Activated CD8-positive, alpha-beta memory T cell treated with anti-CD3 and anti-CD28 coated beads, Interleukin-2, amount 50 U/mL, for 48 hours (primary cell): ENCODE measurements at places on chromosomes 16 and 17.

GRCh38 chr17:47427985-47428384 lies 102.9 kb upstream of the NPEPPS start:
- no peak for DNase-seq

- no peak for DNase-seq
These were observed 99.4 kb downstream of the IRF8 start for GRCh38 chr16:85998171-85998867.

DNA sequence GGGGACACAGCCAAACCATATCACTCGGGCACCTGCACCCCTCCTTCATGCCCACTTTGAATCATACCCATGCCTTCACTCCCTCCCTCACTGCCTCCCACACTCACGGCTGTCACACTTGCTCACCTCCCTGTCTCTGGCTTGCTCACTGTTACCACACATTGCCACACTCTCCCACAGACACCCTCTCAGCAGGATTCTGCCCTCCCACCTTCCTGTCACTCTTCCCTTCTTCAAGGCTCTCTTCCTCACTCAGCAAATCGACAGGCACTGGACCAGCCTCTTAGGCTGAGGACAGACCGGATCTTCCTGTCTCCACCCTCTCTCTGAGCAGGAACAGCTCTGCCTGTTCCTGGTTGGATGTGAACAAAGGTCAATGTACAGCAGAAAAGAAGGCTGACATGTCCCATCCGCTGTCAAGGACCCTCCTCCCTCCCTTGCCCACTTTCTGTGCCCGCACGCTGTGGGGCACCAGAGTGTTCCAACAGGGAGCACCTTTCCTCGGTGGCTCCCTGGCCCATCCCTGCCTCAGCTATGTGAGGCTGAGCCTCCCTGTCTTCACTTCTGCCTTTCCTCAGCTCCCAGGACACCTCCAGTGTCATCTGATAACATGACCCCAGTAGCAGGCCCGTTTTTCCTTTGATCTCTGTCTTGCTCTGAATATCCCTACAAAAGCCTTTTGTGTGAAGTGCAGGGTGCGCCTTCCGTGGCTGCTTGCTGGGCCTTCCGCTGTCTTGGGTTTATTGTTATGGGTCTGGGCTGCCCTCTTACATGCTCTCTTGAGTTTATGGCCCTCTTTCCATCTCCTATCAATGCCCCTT lies 47.0 kb downstream of the CCDC182 start:
- no peak for DNase-seq

DNA sequence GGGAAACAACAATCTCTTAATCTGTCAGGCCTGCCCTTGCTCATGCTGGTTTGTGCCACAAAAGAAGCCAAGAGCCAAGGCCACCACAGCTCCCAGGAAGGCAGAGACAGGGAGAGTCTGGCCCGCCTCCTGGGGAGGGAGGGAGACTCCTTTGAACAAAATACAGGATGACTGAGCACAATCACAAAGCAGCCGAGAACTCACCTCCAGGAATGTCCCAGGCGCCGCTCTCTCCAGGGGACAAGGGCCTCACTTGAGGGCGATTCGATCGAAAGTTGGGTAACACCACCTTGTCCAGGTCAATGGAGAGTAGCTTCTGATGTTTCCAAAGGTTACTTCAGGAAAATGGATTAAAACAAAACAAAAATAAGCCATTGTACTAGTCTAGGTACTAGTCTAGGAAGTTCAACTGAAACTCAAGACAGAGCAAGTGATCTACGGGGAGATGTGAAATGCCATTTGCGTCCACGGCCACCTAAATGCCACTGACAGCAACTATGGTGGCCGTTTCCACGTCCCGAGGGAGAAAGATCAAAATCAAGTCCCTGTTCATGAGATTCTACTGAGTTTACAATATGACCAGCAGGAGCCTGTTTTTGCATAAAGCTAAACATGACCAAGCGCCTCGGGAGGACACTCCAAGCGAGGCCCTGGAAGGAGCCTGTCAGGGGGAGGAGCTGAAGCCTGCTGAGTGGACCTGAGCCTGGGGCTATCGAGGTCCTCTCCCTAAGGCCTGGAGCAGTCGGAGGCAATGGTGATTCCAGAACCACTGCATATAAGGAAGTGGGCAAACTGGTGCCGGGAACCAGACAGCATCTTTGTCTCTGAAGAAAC lies 13.4 kb upstream of the SLC38A8 start:
- no peak for DNase-seq

- no peak for DNase-seq
These were observed at the start of gene SHISA9 for GRCh38 chr16:12901597-12902461. SHISA9 (plus strand) TSS chr16:12901598.

DNA sequence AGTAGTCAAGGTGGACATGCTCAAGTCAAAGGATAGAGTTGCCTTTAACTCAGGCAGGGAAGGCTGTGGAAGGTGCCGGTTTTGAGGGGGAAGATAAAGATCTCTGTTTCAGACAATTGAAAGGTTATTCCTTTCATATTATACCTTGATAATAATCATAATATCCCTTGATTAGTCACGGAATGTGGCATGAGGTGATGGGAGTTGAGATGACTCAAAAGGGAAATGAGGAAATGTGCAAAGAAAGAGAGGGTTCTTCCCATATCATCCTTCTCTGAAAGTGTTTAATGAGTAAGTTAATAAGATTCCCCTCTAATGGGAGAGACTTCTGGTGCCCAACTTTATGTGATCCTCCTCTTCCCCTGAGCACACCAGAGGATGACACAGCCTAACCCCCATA lies 43.1 kb upstream of the HS3ST2 start:
- DNase-seq, result no peak

DNA sequence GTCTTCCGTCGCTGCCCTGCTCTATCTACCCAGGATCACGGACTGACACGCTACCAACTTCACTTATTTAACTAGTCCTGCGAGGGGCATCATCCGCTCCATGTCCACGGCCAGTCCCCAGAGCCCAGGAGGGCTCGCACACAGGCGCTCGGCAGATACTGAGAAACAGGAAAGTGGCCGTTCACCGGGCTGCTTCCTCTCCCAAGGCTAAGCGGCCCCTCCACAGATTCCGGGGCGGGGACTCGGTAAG lies 388 bp downstream of the OXLD1 start:
- DNase-seq, result no peak

DNA sequence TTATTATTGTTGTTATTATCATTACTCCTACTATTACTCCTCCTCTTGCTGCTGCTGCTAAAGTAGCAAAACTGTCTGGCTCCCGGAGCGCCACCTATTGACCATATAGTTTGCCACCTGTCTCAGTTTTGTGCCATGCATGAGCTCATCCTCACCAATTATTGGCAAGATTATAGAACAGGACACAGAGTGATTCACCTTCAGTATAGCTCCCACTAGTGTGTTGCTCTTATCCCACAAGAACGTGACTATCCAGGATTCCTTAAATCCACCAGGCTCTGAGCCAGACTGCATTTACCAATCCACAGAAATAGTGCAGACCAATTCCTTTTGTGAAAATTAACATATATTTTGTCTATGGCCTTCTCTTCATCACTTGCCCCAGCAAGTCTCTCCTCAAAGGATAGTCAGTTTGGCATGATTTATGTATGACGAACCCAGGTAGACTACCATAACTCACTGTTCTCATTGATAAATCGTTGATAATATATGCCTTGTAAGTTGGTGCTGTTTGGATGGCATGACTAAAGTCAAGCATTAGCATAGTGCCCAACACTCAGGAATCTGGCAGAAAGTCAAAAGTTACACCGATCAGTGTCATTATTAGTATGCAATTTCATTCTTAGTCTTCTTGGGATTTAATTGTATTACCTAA lies 405.5 kb upstream of the HSBP1 start:
- DNase-seq, result no peak

DNA sequence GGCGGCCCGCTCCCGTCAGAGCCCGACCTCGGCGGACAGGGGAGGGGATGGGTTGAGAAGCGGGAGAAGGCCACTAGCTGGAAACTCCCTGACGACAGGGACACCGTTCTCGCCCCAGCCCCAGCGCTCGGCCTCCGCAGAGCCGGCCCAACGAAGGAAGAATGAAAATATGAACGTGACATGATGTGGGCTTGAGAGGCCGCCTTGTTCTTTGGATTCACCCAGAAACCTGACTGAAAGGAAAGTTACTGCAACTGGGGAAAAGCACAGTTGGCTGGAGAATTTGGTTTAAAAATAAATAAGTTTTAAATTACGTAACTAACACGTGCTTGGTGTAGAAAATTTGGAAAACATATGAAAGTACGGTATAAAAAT lies 21.1 kb downstream of the NPTX1 start:
- DNase-seq, result no peak

GRCh38 chr17:51032850-51033249 lies 87.8 kb downstream of the SPAG9 start:
- DNase-seq, result no peak

DNA sequence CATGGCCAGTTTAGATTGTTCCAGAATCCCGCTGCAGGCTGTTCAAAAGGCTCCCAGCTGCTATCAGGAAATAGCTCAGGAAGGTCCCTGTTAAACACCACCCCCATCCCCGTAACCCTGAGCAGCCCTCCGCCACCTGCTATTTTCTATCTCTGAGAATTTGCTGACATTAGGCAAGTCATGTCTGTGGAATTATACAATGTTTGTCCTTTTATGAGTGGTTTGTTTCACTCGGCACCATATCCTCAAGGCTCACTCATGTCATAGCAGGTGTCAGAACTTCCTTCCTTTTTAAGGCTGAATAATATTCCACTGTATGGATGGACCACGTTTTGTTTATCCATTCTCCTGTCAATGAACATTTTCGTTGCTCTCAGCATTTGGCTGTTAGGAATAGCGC lies 164.3 kb upstream of the FOXF1 start:
- DNase-seq, result no peak

DNA sequence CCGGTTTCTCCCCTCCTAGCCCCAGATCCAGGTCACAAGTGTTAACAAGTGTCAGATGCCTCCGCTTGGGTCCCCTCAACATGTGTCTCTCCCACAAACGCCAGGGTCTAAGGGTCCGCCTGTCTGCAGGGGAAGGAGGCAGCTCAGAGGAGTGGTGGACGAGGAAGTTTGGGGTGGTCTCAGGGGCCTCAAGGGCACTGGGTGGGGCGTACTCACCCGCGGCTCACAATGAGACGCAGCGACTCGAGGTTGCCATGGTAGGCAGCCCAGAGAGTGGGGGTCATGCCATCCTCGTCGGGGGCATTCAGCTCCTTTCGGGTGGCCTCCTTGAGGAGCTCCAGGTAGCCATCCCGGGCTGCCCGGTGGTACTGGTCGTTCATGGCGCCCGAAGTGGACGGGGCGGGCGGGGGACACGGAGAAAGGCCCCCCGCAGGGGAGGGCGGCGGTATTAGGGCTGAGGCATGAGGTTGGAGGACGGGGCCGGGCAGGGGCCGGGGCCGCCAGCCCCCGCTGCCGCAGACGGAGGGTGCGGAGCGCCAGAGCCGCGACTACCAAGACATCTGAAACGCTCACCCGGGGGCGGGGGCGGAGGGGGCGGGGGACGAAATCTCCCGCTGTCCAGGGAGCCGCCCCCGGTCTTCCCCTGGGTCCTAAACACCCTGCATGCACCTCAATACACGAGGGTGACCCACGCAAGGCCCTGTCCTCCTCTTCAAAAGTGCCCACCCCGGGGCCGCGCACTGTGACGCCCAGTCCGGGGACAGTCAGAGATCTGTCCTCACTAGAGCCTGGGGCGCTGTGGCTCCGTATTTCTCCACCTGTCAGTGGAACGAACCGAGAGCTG lies at the start of gene USH1G:
Gene USH1G (minus strand): TSS at position 562 of the 844 bp plus-strand sequence. CDS start 182 bp downstream, at position 380.
- no peak for DNase-seq

DNA sequence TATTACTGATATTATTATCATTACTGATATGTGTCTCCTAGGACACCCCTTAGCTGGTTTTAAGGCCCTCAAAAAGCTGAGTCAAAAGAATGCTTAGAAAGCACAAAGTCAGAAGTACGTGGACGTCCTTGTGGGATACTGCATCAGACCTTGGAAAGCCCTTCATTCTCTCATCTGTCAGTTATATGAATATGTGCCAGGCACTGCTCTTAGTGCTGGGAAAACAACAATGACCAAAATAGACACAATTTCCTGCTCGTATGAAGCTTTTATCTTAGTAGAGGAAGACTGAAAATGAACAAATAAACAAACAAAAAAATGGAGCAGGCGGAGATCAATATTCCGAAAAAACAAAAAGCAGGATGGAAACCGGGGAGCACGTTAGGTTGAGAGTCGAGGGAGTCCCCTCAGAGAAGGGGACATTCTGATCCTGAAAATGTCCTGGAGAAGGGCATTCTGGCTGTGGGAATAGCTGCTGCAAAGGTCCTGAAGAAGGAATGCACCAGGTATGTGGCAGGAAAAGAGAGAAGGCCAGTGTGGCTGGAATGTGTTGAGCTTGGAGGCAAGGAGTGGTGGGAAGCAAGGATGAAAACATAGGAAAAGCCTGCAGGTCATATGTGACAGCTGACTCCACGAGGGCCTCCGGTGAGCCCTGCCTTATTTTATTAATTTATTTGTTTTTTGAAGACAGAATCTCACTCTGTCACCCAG lies 15.5 kb upstream of the TMEM94 start:
- no peak for DNase-seq

- no peak for DNase-seq
These were observed 2.7 kb downstream of the KRT35 start for GRCh38 chr17:41478237-41478636.

DNA sequence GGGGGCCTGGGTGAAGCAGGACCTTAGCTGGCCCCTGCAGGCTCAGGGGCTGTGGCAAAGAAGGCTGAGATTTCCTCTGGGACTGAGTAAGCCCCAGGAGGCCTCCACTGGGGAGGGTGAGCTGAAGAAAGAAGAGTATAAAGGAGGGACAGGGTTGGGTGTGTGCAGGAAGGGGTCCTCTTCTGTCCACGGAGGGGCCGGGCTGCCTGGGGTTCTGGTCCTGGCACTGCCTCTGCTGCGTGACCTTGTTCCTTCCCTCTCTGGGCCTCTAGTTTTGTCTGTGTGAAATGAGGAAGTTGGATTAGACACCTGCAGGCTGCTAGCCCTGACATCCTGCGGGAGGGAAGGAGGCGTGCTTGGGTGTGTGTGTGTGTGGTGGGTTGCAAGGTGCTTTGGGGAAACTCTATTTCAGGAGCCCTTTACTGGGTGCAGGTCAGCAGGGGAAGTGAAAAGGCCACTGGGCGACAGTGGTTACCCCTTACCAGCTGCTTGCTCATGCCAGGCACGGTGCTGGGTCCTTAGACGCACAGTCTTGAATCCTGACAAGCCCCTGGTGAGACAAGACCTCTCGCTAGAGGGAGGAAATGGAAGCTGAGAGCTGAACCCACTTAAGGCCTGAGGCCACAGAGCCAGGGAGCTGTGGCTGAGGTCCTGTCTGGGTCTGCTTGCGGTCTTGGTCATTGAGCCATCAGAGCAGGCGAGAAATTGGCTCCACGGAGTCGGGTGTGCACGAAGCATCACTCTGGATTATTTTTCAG lies 60.7 kb downstream of the OR1D5 start:
- DNase-seq, result no peak

DNA sequence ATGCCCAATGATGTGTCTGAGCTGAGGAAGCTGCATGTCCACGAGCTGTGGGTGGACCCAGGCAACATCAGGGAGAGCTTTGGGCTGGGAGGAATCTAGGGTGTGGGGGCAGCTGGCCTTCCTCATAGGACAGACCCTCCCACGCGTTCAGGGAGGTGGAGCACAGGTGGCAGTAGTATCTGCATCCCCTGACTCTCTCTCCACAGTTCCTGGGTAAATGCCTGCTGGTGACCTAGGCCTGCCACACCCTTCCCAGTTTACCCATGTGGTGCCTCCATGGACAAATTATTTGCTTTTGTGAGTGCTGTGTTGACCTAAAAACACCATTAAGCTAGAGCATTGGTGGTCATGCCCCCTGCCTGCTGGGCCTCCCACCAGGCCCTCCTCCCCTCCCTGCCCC lies 3.2 kb downstream of the HBM start:
- DNase-seq, result no peak

- DNase-seq, result no peak
These were observed 18.4 kb downstream of the OGFOD1 start for GRCh38 chr16:56469748-56470147.
